ENCODE measurements at places on chromosomes 4 and X.

GRCh38 chr4:63379750-63380522, 1029.3 kb downstream of the TECRL start:
- DNase-seq = no peak

- DNase-seq = peak; percentile 38
Observed at GRCh38 chrX:70479247-70479921, 34.7 kb downstream of the DLG3 start.

GRCh38 chr4:130646886-130647285, 1550.9 kb downstream of the C4orf33 start:
- no peak for DNase-seq

DNA sequence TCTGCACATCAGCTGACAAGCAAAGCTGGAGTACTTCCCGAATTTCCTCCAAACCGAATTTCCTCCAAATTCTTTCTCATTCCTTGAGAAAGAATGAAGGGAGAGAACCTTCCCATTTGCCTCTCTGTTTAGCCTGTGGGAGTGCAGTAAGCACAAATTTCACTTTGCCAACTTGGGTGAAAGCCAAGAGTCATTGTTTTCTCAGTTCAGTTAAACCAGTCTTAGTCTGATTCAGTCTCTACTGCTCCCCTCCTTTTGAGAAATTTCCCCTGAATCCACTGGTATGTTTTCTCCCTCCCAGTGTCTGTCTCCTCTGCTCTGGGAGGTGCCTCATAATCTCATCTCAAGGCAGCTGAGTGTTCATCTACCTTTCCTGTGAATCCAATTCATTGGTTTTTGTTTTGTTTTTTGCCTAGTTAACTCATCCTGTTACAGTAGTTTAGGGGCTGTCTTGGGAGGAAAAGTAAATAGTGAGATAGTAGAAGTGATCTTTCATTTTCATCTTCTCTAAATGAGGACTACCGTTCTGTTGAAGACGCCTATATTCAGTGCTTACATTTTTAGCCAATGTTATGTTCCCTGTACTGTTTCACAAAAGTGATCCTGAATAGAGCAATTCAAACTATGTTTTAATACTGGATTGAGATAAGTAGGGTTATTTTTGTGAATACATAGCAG, 49.0 kb downstream of the SYTL5 start:
- no peak for DNase-seq

DNA sequence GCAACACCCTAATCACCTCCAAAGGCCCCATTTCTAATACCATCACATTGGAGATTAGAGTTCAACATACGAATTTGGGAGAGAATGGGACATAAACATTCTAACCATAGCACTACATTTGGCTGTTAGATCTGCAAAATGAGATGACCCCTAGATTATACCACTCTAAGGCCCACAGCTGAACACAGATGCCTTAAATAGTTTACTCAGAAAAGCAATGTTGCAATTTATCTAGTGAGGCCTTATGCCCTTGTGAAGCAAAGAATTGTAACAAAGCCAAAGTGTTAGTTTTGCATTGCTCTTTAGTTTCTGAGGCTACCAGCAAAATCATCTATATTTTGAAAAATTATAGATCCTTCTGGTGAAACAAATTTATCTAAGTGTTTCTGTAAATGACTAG, 31.6 kb upstream of the ARHGEF6 start:
- no peak for DNase-seq

- DNase-seq = no peak
Observed at GRCh38 chrX:9535101-9535500, 70.2 kb downstream of the TBL1X start.

- DNase-seq = no peak
Observed at GRCh38 chrX:121546317-121546716, 498.9 kb downstream of the GLUD2 start.

GRCh38 chr4:96703265-96703664, 863.4 kb downstream of the PDHA2 start:
- no peak for DNase-seq

DNA sequence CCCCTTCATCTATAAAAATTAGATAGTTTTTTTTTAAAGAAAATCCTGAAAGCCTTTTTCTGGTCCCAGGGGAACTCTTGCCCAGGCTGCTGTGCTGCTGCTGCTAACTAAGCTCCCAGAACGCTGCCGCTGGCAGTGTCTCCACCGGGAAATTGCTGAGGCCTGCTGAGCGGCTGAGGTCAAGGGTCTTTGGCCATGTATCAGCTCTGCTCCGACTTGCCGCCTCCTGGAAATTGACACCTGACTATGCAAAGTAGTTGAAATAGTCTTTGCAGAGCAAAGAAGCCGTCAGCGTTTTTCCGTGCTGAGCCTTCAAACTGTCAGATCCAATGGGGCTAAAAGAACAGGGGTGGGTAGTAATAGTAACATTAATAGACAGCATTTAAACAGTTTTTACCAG, 839 bp downstream of the QDPR start:
- DNase-seq = no peak

DNA sequence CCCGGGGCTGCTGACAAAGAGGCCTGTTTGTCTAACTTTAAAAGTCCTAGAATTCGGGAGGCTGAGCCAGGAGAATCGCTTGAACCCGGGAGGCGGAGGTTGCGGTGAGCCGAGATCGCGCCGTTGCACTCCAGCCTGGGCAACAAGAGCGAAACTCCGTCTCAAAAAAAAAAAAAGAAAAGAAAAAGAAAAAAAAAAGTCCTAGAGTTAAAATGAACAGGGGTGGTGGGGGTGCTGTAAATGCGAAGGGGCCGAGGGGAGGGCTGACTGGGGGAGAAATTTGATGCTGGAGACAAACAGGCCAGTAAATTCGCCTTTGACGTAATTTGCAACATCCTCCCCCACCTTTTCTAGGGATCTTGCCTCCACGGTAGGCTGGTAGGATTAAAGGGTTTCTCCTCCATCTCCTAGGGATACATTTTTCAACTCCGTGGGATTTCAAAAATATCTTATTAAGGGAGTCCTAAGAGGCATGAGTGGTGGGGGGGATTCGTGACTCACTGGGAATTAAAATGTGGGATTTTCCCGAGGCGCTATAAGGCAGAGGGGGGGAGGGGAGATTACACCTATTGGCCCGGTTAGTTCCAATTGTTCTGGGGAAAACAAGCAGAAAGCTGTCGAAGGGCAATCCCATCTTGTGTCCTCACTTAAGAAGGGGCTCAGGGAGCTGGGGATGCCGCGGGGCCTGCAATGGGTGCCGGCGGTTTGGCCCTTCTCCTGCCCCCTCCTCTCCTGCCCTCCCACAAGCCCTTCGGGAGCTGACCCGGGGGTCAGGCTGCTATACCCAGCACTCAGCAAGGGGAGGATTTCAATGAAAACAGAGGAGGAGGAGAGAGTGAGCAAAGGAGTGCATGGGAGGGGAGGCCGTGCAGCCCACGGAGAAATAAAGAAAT, 3.0 kb upstream of the BCOR start:
- no peak for DNase-seq

GRCh38 chr4:67899096-67899495, 15.3 kb upstream of the TMPRSS11D start:
- peak; percentile 37 for DNase-seq

DNA sequence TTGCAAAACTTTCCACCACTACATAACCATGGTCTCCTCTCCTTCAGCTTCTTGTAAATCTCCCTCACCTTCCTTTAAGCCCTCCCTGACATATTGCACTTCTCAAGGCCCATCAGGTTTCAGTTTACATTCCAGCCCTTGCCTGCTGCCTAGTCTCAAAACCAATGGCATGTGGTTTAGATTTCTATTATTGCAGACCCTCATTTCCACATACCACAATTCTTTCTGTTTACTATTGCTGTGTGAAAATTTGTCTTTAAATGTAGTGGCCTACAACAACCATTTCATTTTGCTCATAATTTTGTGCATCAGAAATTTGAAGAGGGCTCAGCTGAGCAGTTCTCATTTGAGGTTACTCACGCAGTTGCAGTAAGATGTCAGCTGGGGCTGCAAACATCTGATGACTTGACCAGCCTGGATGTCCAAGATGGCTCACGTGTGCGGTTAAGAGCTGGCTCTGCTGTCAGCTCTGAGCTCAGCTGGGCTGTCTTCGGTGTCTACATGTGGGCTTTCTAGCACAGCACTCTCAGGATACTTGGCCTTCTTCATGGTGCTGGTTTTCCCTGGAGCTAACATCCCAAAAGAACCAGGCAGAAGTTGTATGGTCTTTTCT, 29.9 kb upstream of the SOD3 start:
- DNase-seq = no peak

GRCh38 chr4:181688872-181689271, 554.3 kb upstream of the TENM3 start:
- DNase-seq = no peak

GRCh38 chr4:172497321-172497720, 671.3 kb upstream of the GALNT7 start:
- DNase-seq = no peak

DNA sequence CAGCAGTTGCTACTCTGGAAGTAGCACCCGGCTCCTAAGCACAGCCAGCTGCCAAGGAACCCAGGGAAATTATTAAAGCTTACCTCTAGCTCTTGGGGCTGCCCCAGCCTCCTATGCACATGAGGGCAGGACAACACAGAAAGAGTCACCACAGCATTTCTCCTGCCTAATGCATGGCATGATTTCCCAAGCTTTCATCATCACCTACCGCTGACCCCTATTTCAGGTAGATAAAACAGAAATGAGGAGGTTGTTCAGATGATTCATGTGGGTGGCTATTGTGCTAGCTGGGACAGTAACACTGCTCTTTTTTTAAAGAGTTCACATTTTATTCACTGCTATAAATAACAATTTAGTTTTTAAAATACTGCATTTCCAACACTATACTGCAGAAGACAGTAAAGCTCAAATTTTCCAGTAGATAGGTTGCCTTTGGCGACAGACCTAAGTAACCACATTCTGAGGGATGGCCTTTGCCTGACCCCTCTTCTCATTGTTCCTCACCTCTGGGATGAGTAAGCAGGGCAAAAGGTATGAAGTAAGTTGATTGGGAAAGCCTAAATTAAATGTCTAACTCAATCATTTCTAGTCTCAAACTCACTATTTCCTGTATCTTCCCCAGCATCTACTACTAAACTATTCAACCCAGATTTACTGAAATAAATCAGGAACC, 16.7 kb downstream of the CASK start:
- DNase-seq = no peak

DNA sequence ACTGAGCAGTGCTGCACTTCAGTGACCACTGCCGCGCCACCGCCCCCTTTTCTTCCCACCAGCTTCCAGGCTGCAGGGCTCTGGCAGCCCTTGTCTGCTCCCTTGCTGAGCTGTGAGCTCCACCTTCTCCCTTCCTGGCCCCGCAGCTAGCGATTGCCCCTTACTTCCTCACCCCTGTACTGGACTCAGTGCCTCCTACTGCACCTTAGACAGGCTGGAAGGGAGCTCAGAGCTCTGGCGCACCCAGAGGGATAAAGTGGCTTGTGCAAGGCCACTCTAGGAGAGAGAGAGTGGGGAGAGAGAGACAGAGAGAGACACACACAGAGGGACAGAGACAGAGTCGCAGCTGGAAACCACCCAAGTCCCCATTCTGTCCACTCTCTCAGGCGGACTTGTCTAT, 6.0 kb downstream of the RASL11B start:
- no peak for DNase-seq

- DNase-seq = peak; percentile 37
Observed at GRCh38 chrX:154412468-154412867, 1.1 kb downstream of the TAFAZZIN start.

- no peak for DNase-seq
Observed at GRCh38 chrX:13717700-13718472, 16.5 kb downstream of the TRAPPC2 start.

DNA sequence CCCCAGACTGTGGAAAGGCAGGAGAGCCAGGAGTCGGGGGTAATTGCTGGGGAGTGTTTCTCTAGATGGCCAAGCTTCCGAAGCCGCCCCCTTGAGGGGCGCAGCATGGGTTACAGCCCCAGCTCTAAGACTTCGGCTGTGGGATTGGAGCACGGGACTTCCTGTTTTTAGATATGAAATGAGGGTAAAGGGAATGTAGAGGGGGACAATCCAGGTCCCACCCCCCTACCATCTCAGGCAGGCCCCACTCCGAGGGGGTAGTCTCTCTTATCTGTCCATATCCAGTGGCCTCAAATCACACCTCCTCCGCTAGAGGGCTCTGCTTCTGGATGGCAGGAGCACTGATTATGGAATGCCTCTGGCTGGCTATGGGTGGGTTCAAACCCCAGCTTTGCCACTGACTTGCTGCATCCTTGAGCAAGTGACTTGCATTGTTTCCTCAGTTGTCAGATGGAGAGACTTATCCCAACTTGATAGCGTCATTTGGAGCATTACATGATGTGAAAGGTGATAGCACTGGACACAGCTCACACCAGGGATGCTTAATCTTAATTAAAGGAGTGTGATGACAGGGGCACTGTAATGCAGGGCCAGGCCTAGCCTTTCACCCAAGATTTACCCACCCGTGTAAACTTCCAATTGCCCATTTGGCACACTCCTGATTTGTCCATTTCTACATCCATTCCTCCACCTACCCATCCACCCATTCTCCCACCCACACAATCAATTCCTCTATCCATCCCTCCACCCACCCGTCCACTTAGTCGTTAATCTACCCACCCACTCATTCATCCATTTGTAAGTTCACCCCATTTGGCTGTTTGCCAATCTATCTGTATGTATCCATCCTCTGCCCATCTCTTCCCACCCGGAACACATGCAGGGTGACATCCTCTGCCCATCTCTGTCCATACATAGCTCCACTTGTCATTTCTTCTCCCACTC, 848 bp upstream of the KCND1 start:
- peak; percentile 36 for DNase-seq

DNA sequence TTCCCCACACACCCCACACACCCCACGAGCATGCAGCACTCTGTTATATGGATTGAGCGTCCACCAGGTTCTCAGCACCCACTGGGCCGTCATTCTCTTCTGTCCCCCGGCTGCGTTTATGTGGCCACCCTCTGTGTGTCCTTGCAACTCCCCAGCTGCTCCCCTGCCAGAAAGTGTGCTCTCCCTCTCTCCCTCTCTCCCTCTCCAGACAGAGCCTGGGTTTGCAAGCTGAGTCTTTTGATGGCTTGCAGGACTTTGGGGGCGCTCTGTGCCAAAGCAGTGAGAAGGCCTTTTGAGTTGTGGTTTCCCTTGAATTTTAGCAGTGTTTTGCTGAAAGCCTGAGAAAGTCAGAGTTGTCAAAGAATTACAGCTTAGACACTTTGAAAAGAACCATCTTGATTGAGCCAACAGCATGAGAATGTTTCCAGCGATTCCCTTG, 173.5 kb downstream of the DCLK2 start:
- no peak for DNase-seq

DNA sequence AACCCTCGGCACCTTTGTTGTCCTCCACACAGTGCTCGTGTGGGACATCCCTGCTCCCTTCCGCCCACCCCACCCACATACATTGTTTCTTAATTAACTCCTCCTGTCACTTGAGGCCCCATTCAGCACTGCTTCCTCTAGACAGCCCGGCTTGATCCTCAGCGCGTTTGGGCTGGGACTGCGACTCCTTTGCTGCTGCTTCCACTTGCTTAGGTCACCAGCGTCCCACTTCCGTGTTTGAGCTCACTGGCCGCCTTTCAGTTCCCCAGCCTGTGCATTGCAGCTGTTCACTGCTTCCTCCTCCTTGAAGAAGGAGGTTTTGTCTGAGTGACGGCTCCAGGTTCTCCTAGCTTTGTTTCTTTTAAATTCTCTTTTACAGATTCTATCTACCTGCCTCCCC, 16.1 kb downstream of the RNF4 start:
- DNase-seq = peak; percentile 94
